Activated CD4-positive, alpha-beta T cell treated with anti-CD3 and anti-CD28 coated beads, Interleukin-2, amount 50 U/mL, for 4 hours (primary cell): ENCODE measurements at places on chromosomes 7 and 10.

DNA sequence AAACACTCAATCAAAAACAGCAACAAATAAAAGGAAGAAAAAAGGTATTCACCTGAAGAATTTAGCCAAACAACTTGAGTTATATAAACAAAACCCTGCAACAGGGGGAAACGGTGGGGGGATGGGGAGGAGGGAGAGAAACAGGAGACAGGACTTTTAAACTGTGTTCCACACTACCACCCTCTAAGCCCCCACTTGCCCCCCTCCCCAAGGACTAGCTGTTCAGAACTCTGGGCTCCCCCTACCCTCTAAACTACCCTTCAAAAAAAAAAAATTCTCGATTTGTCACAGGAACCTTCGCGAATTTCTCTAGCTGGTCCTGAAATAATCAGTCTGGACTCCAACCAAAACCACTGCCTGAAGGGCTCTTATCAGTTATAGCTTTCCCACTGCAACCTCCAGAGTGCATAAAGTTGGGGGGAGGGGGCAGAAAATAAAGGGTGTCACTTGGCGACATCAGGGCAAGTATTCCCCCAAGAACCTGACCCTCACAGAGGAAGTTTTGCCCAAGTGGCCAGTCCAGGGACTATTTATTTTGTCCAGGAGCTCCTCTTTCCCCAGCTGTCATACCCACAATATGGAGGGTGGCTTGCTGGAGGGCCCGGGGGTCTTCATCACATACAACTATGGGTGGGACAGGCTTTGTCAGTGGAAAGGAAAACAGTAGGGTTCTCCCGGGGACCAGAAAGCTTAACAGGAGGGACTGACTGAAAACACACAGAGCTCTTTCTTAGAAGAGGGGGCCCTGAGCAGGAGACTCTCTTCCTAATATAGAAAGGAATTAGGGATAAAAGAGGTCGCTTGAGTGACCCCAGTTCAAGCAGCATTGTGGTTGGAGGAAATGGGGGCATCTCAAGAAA lies 1.3 kb downstream of the UBE2H start:
- no peak for DNase-seq

DNA sequence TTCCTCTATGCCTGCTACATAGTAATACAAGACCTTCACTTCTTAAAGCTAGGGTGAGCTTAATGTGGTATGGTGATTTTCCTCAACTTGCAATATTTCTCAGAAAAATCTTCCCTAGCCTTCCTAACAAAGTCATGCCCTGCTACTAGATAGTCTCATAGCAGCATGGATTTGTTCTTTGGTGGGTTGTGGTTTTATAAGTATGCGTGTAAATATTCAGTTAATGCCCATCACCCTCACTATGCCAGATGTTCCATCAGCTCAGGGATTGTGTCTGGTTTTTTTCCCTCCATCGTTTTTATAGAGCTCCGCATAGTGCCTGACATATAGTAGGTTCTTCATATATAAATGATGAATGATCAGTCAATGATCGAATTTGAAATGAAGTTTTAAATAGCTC lies 182.8 kb downstream of the CREB5 start:
- no peak for DNase-seq

DNA sequence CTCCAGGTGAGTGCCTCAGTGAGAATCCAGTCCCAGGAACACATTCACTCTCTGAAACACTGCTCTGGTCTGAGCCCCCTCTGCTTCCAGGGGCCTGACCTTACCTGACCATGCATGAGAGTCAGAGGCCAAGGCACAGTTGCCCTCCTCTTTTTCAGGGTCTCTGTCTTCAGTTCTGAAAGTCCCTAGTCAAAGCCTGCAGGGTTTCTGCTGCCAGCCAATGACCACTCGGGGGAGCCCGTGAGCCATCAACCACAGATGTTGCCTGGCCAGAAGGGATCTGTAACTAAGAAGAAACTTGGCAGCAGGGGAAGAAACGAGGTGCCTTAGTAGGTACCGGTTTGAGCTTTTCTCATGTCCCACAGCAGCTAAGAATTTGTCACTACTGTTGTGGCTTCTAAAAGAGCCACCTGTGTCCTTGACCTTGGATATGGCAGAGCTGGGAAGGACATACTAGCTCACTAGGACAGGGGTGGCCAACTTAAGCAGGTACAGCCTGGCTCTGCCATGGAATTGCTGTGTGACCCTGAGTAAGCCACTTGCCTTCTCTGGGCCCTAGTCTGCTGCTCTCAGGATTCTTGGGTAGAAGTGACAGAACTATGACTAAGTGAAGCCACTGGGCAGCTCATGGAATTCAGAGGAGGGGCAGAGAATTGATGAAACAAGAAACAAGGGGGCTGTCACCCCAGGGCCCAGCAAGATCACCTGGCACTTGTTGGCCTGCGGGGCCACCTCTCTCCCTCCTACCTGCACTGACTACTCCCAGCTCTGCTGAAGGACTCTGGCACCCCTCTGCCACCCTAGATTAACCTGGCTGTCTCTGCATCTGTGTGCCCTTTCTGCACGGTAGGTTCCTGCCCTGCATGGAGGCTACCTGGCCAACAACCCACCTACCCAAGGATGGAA lies 83.8 kb upstream of the GPR26 start:
- DNase-seq: peak; percentile 41

DNA sequence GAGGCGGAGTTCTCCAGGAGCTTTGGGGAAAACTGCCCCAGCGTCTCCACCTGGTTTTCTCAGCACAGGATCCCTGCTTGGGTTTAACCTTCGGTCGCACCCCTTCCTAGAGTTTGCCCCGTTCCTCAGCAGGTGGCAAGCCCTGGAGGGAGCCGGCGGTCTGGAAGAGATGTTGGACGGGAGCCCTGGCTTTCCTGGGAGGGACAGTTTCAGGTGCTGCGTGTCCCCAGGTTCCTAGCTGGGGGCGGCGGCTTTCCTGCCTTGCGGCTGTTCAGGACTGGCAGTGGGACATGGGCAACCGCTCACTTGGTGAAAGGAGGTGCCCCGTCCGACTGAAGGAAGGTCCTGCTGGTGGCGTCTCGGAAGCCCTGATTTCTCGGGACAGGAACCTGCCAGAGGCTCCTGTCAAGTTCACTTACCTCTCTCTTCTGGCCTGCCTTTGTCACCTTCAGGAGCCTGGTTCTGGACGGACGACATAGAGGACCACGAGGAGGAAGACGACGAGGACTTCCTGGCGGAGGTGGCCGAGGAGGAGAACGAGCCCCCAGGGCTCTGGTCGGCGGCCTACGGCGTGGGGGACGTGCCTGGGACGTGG lies 14.8 kb downstream of the ZNF316 start:
- no peak for DNase-seq

GRCh38 chr10:28676326-28676967 lies 874 bp upstream of the BAMBI start:
- no peak for DNase-seq

- no peak for DNase-seq
Observed at GRCh38 chr10:9051328-9051974, 997.0 kb downstream of the GATA3 start.
